ENCODE measurements at places on chromosomes 2 and 18.

DNA sequence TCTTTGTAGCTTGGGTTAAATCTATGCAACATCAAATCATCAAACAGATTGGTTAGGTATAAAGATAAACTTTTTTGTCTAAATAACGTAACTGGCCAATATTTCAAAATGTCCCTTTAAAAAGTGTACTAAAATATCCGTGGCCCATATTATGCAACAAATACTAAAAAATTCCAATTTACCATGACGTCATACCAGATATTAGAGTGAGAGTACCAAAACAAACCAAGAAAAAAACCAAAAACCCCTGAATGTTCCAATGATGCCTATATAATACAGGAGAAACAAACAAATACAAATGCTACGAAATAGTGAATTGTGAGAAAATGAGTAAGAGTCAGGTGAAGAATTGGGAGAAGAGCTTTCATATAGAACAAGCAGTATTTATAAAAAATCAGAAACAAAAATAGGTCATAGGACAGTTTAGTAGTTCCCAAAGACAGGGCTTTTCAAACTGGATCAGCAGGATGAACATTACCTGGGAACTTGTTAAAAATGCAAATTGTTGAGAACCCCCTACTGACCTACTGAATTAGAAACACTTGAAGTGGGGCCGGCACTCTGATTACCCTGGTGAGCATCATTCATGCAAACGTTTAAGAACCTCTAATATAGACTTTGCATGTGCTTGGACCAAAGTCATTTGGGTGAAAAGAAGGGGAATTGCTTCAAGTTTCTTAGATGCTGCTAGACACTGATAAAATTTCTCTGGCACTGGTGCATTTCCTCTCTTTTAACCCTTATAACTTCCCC, 753.7 kb downstream of the DSC3 start:
- DNase-seq, result no peak

GRCh38 chr18:63539904-63540510, 2.2 kb upstream of the SERPINB12 start:
- DNase-seq, result no peak

DNA sequence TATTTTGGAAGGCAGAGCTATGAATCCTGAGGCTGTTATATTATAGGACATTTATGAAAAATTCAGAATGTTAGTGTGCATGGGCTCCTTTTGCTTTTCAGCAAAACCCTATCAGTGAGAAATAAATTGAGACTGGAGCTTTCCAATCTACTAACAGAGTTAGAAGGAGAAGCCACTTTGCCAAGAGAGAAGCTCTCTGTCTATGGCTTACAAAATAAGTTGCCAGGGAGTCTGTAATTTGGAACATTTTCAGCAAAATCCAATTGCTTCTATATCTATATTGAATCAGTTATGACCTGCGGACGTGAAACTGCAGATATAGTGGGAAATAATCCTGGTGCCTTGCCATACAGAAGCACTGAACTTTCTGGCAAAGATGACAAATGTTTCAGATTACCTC, 279.3 kb downstream of the CDH19 start:
- DNase-seq, result no peak

DNA sequence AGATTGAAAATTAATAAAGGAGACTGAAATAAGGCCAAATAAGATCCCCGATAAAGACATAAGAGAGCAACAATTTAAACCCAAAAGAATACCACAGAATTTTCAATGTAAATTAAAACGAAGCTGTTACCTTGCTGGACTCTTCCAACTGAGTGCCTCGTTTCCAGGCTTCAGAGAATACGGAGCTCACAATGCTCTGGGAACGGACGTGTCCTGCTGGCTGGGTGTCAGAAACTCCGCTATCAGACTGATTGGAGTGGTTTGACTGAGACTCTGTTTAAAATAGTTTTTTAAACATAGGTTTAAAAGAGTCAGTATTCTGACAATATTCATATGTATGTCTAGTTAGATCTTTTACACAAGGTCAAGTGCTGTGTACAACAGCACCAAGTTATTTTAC, 90.4 kb downstream of the RAPH1 start:
- no peak for DNase-seq

- no peak for DNase-seq
Measured at GRCh38 chr2:206219957-206220356, 54.5 kb upstream of the ZDBF2 start.

- DNase-seq, result no peak
Measured at GRCh38 chr2:98975611-98976010, 39.6 kb upstream of the CRACDL start.

DNA sequence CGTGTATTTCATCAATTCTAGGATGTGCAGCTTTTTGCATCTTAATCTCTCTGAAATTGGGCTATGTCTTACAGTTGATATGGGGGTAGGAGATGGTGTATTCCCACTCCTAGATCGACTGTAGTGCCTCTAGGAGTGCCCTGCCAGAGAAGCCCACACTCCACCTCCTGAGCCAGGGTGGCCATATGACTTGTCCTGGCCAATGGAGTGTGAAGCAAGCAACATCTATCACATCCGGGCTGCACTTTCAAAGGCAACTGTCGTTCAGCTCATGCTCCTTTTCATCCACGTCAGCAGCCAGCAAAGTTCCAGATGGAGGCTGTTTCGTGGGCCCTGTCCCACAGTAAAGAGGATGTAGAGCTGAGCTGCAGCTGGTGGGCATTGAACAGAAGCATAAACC, 149.4 kb upstream of the SLC1A4 start:
- no peak for DNase-seq
